Osteoblast (primary cell): ENCODE measurements at places on chromosomes 2 and 18. TPM values are rescaled to one million over a fixed set of nuclear protein-coding genes. Genes with fewer than 3 reads are reported as not detected.

DNA sequence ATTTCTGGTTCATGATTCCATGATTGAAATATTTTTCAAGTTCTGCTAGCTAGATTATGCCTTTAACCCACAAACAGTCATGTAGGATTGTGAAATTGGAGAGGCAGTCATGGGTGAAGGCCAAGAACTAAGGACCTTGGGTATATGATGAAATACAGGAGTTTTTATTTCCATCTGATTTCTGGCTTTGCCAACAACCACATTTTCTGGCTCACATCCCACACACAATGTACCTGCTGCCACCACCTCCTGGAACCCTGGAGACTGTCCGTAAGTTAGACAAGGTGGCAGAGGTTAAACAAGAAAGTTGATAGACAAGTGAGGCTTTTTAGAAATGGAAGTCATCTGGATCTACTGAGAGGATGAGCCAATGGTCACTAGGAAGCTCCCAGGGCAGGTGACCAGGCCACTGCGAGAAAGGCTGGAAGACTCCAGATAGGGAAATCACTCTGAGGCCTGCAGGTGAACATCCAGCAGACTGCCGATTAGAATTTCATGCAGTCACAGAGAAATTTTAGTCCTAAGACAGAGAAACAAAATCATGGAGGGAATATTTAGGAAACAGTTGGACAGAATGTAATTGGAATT is 402.0 kb downstream of the ALK start:
- no peaks in the 10 kb centered on the region for H3K27me3 ChIP-seq
- H3K4me3 ChIP-seq: no peak overlapping the region
- DNase-seq: peak; percentile 74
- no peaks in the 10 kb centered on the region for H3K36me3 ChIP-seq
- peak overlapping the region; percentile 55 for H3K27ac ChIP-seq

DNA sequence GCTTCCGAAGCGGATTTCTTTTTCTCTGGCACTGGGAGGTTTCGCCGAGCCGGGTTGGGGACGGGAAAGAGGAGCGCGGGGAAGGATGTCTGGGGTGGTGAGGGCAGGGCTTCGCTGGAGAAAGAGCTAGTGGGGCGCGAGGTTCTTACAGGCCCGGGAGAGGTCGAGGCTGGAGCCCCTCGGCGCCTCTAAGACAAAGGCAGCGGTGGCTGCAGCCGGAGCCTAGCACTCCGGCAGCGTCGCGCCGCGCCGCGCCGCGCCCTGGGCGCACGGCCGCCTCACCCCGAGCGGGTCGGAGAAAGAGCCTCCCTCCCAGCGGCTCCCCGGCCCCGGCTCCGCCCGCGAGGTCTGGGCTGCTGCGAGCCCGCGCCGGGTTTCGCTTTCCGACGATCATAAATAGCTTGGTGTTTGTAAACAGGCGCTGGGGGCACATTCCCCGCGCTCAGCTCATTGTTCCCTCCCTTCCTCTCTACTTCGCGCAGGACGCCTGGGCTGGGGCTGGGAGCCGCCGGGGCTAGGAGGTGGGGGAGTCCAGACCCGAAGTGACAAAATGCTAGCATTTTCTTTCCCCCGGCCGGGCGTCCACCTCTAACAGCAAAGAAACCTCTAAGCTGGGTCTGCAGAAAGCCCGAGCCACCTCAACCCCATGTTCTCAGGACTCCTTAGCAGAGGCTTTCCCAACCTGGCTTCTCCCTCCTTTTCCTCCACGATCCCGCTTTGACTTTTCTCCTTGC is 813 bp upstream of the MEIS1 start:
- peak; percentile 92 for DNase-seq
- no peaks in the 10 kb centered on the region for H3K27me3 ChIP-seq
- peaks cover 18% of the 10 kb centered on the region for H3K4me1 ChIP-seq

DNA sequence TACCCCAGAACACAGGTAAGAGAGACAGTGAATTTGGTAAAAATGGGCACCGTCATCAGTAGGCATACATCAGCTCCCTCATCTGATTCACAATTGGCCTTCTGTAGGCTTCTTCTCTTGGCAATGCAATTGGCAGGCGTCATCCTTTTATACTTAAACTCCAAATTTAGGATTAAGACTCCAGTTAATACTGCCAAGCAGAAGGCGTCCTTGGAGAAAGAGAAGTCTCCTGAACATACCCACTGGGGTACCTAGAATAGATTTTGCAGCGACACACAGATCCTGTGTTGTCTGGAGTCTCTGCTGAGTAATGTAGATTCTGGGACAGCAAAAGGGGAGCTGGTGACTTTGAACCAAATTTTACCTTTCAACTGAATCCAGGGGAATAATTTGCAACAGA is 592 bp upstream of the METAP1D start:
- DNase-seq: peak; percentile 9
- peak overlapping the region; percentile 84 for H3K4me3 ChIP-seq
- peak overlapping the region; percentile 85 for H3K27ac ChIP-seq
- no peaks in the 10 kb centered on the region for H3K36me3 ChIP-seq

DNA sequence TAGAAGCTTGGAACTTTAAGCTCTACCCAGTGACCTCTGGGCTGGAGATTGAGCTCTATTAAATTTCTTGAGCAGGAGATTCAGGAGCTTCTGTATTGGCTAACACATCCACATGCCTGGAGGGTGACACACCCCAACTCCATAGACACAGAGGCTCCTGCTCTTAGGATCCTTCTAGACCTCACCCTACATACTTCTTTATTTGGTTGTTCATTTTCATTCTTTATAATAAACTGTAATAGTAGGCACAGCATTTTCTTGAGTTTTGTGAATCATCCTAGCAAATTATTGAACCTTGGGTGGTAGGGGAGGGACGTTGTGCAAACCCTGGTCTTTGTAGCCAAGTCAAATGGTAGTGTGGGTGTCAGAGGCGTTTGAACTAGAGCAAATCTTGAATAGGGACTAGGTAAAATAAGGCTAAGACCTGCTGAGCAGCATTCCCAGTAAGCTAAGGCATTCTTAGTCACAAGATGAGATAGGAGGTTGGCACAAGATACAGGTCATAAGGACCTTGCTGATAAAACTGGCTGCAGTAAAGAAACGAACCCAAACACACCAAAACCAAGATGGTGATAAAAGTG is 323.8 kb upstream of the GALNT5 start:
- no peak overlapping the region for H3K27ac ChIP-seq
- H3K4me3 ChIP-seq: no peak overlapping the region
- DNase-seq: no peak
- H3K27me3 ChIP-seq: no peaks in the 10 kb centered on the region
- H3K4me1 ChIP-seq: no peaks in the 10 kb centered on the region

GRCh38 chr18:5601188-5601624 is 57.4 kb upstream of the EPB41L3 start:
- H3K36me3 ChIP-seq: no peaks in the 10 kb centered on the region
- DNase-seq: no peak
- no peaks in the 10 kb centered on the region for H3K4me1 ChIP-seq
- H3K4me3 ChIP-seq: no peak overlapping the region
- H3K27me3 ChIP-seq: no peaks in the 10 kb centered on the region

DNA sequence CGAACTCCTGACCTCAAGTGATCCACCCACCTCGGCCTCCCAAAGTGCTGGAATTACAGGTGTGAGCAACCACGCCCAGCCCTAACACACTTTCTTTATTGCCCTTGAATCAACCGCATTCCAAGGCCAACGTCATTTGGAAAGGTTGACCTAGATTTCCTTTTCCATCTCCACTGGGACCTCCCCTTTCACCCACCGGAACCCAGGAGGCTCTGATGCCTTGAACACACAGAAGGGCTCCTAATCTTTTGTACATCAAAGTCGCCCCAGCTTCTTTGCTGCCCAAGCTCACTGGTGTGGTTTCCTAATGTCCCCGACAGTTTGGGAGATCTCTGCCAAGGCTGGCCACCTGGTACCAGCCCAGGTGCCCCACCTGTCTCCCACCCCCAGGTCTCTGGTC is 46.2 kb upstream of the CAB39 start:
- H3K27me3 ChIP-seq: no peaks in the 10 kb centered on the region
- no peaks in the 10 kb centered on the region for H3K36me3 ChIP-seq
- no peak overlapping the region for H3K4me3 ChIP-seq
- DNase-seq: no peak

DNA sequence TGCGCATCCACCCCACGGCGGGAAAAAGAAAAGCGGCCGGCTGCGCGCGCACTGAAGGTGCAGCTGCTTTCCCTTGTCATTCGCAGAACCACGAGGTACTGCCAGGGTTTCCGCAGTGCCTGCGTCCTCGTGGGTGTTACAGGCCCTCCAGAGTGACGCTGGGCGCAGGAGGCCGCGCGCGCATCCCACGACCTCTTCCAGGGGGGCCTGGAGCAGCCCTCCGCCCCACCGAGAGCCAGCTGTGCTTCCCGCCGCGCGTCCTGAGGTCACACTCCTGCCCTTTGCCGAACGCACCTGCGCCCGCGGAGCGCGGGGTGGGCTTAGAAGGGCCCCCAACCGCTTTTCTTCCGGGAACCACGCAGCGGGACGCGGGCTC is 378 bp upstream of the IAH1 start:
- H3K36me3 ChIP-seq: peaks cover 30% of the 10 kb centered on the region
- peak; percentile 87 for DNase-seq
- H3K4me3 ChIP-seq: peak overlapping the region; percentile 82
- peaks cover 12% of the 10 kb centered on the region for H3K4me1 ChIP-seq

GRCh38 chr2:58428096-58429013 is 187.2 kb upstream of the FANCL start:
- H3K27ac ChIP-seq: no peak overlapping the region
- H3K36me3 ChIP-seq: no peaks in the 10 kb centered on the region

PRSS56 gene
- total RNA-seq: not detected in 2 replicates

ESCO1 gene
- 19.9 and 21.2 TPM in 2 replicates for total RNA-seq
